ENCODE measurements at places on chromosomes 4 and X. TPM values are rescaled to one million over a fixed set of nuclear protein-coding genes. Genes with fewer than 3 reads are reported as not detected.

DNA sequence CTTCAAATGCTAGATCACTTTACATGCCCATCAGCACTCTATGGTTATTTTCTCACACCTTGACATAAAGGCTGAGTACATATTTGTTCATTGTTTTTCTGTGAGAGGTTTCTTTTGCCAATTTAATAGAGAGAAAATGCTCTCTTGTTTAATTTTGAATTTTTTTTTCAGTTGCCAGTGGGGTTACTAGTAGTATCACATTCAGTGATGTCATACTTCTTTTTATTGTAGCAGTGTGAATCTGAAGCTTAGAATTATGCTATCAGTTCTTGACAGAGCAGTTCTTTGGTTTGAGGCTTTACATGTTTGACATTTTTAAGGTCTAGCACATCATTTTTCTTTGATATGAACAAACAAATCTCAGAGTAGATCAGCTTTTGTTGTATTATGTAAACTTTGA, 185.4 kb downstream of the NWD2 start:
- no peak for DNase-seq

Gene CEP135
- total RNA-seq, result 2.5 TPM

DNA sequence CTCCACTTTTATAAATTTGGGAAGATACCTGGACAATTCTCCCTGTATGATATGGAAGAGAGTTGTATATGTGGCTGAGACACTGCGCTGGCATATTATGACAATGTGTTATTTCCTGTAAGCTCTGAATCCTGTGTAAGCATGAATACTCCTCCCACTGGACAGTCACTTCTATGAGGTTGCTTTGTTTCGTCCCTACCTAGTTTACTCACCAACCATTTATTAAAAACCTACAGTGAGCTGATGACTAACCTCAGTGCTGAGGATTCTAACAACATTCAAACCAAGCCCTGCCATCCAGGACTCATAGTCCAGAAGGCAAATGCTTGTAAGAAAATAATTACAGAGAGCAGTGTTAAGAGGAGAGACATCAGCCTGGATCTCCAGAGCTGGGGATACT, 1632.9 kb upstream of the TENM3 start:
- no peak for DNase-seq

DNA sequence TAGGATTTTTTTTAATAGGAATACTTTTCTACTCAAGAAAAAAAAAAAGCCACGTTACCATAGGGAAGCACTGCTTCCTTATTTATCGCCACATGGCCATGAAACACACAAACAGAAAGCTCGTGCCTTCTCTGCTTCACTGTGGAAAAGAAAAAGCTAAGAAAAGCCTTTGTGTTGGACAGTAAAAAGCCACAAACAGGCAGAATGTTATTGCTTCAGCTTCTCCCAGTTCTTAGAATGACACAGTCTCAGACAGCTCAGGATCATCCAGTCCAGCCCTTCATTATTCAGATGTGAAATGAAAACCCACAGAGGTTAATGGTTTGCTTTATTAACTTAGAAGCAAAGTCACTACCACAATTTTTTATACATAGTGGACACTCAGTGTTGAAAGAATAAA, 181.6 kb upstream of the NOCT start:
- no peak for DNase-seq

DNA sequence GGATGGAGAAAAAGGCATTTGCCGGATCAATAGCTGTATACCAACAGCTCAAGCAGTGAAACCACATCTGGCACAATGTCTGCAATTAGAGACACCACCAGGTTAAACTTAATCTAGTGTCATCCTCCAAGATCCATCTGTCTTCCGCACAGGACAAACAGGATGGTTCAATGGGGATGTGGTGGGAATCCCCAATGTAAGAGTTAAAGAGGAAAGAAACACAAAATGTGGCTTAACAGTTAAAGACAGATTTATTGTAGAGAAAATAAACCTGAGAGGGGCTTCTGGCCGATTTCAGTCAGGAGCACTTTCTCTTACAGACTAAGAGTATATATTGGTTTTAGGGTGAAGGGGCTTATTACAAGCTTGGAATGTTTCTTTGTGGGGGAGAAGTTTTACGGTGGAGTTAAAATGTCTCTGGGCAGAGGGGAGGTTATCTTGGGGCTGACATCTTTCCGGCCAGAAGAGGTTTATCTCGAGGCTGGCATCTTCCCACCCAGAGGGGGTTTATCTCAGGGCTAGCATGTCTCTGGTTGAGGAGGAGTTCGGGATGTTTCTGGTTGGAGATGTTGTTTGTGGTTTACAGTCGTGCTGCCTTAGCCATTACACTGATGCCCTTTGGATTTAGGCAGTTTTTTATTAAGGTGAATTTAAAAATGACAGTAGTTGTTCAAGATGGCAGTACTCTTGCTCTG, 61.7 kb downstream of the KANTR start:
- DNase-seq, result no peak

DNA sequence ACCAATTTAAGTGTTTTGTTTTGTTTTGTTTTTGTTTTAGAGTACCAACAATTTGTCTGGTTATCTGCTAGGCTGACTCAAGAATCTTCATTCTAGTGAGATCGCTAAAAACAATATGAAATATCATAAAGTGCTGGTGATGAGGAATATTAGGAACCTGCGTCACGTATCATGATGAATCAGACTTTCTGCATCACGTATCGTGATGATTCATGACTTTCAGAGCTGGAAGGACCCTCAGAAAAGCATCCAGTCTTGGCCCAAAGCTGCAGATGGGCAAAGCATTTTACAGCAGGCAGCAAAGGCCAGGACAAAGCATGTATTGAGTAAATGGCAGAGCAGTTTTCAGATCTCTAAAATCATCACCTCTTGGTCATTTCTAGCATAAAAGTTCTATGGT, 278.0 kb upstream of the BOD1L1 start:
- DNase-seq, result no peak

DNA sequence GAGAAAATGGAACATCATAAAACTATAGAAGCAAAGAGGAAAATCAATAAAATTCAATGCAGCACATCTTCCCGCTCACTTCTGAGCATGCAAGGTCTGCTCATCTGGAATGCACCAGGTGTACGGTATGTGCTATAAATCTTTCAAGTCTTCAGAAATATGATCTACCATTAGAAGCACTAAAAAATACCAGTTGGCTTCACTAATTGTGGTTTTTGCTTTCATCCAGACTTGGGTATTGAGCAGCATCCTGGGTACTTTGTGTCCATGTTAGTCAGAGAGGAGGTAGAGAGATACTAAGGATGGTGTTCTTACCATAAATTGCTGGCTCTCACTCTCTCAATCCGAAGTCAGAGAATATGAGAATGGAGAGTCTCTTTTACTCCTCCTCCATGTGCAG, 477.1 kb downstream of the PPARGC1A start:
- DNase-seq, result no peak
